Left ventricle myocardium inferior (tissue), 1 donor: ENCODE measurements at places on chromosomes 16 and 17. TPM values are rescaled to one million over a fixed set of nuclear protein-coding genes. Genes with fewer than 3 reads are reported as not detected.

The ZFPM1 gene
- 5.7 TPM for total RNA-seq

The TM4SF5 gene
- total RNA-seq: not detected

The TAC4 gene
- 0.44 TPM for total RNA-seq

The MT4 gene
- not detected for total RNA-seq

The PRSS33 gene
- total RNA-seq: not detected

The IQCK gene
- 6.0 TPM for total RNA-seq

The KRTAP9-2 gene
- not detected for total RNA-seq

The HLF gene
- total RNA-seq: 22.6 TPM

The ALOX15 gene
- 0.33 TPM for total RNA-seq

The TMEM132E gene
- 0.05 TPM for total RNA-seq

The ZP2 gene
- not detected for total RNA-seq

The MED13 gene
- total RNA-seq: 29.0 TPM

The TRIM25 gene
- total RNA-seq: 17.2 TPM

The NLK gene
- total RNA-seq: 26.3 TPM

The SUPT4H1 gene
- total RNA-seq: 55.2 TPM

The OSGIN1 gene
- total RNA-seq: 12.5 TPM

The CCDC43 gene
- 28.8 TPM for total RNA-seq

The TERB1 gene
- total RNA-seq: not detected

The FGF11 gene
- total RNA-seq: 6.5 TPM

The ENPP7 gene
- not detected for total RNA-seq

The CMTM2 gene
- not detected for total RNA-seq

The EPN3 gene
- 19.9 TPM for total RNA-seq

The C17orf50 gene
- total RNA-seq: not detected

The MYO1D gene
- total RNA-seq: 5.5 TPM

The TRIM72 gene
- total RNA-seq: 0.91 TPM

The TBC1D3K gene
- not detected for total RNA-seq

The HSD11B2 gene
- total RNA-seq: 0.99 TPM

The NLRC5 gene
- 6.6 TPM for total RNA-seq

The KRT31 gene
- not detected for total RNA-seq

The MON1B gene
- 16.8 TPM for total RNA-seq

The KRT14 gene
- total RNA-seq: not detected

The KRTAP4-3 gene
- total RNA-seq: not detected

The ABCA9 gene
- total RNA-seq: 13.0 TPM

The MYL4 gene
- 809 TPM for total RNA-seq

The SAT2 gene
- total RNA-seq: 73.5 TPM

The C16orf54 gene
- 0.63 TPM for total RNA-seq

The MYADML2 gene
- 7.2 TPM for total RNA-seq

The PRKCA gene
- total RNA-seq: 5.6 TPM

The RCVRN gene
- 0.47 TPM for total RNA-seq

The KRT40 gene
- total RNA-seq: not detected

The TBC1D26 gene
- total RNA-seq: not detected

The RPGRIP1L gene
- total RNA-seq: 1.7 TPM

The RHOT2 gene
- 90.3 TPM for total RNA-seq

The GPR179 gene
- total RNA-seq: 0.05 TPM

The CUEDC1 gene
- total RNA-seq: 43.2 TPM

The SLC35G6 gene
- total RNA-seq: not detected

The CDH1 gene
- total RNA-seq: 0.11 TPM

The PRSS27 gene
- 0.11 TPM for total RNA-seq

The HYDIN gene
- total RNA-seq: 1.6 TPM

The FOXK2 gene
- total RNA-seq: 41.6 TPM

The DPEP3 gene
- total RNA-seq: not detected

The CES5A gene
- total RNA-seq: not detected
